ENCODE measurements at places on chromosomes 16 and 17.

GRCh38 chr16:28876973-28877654, 1.2 kb upstream of the ATP2A1 start:
- DNase-seq: no peak

GRCh38 chr17:2580151-2580550, 13.3 kb upstream of the PAFAH1B1 start:
- DNase-seq: no peak

GRCh38 chr17:15510361-15510760, 42.9 kb upstream of the CDRT4 start:
- no peak for DNase-seq

- no peak for DNase-seq
Measured at GRCh38 chr17:27502526-27503324, 46.5 kb downstream of the KSR1 start.

- no peak for DNase-seq
Measured at GRCh38 chr17:13589658-13590057, 12.1 kb downstream of the HS3ST3A1 start.

GRCh38 chr17:9875441-9875840, 29.6 kb downstream of the RCVRN start:
- DNase-seq: no peak

GRCh38 chr17:20302246-20302917, 165.0 kb downstream of the LGALS9B start:
- no peak for DNase-seq

DNA sequence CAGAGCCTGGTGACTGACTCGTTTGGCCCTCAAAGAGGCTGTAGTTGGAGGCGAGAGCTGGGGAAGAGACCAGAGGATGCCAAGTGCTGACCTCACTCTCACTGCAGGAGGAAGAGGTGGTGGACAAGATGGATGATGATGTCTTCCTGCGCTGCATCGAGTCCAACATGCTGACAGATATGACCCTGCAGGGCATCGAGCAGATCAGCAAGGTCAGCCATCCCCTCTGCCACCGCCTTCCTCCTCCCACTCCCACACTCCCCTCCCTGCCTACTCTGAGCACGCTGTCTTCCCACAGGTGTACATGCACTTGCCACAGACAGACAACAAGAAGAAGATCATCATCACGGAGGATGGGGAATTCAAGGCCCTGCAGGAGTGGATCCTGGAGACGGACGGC, 26.9 kb downstream of the POLR2A start:
- no peak for DNase-seq

GRCh38 chr17:38349097-38349730, 2.4 kb upstream of the SOCS7 start:
- DNase-seq: peak; percentile 80

DNA sequence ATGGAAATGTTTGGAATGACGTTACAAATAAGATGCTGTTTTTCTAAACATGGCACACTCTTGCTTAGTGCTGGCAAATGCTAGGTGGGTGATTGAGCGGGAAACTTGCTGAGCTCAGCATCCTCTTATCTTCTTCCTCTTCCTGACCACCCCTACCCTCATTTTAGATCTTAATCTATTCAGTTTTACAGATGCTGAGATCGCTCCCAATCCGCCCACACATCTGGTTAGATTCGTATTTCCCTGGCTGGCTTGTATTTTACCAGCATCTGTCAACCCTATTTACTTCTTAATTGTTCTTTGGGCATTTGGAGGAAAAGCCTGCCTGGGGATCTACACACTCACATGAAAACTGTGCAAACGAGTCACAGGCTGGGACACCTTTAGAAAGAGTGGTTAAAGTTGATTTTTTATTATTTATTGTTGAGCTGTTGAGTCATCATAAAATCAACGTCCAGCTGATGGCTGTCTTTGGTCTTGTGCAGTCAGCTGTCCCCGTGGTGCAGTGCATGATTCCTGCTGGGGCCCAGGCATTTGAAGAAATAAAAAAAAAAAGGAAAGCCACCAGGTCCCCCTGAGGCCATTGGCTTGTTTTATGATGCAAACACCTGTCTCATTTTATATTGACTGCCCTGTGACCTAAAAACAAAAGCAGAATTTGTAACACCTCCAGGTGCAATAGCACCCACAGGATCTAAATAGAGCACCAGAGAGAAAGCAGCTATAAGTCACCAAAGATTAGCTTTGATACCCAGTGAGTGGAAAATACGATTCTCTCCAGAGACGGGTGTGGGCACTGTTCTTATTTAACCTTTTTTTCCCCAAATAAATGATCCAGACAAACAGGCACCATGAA, 258.6 kb downstream of the HS3ST3B1 start:
- no peak for DNase-seq

GRCh38 chr17:28131599-28131998, 89.1 kb downstream of the NLK start:
- DNase-seq: no peak

DNA sequence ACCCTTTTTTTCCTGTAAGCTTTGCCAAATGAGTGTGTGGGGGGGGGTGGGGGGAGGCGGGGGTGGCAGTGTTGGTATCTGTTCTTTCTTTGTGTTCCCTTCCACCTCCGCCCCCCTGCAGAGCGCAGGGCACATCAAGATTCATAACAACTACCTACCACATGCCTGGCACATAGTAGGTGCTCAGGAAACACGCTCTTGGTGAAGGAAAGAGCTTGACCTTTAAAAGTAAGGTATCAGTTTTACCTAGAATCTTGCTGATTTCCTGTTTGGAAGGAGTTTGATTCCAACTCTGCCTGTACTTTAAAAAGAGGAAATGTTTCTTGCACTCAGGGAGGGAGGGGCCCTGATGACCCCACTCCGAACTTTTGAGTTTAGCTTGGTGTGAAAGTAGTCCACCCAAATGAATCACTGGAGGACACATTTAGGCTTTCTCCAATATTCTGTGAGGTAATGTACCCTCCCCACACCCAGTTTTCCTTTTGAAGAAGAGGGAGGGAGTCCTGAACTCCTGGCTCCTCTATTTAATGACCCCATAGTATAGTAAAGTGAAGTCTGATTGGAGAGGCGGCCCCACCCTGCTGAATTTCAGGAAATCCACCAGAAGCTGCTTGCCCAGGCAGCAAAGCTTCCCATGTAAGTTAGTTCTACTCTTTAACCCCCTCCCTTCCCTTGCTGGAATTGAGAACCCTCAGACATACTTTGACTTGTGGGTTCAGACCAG, 560 bp upstream of the FAM20A start:
- no peak for DNase-seq

GRCh38 chr16:67100569-67101310, 9.0 kb upstream of the PHAF1 start:
- DNase-seq: no peak

GRCh38 chr16:16137110-16137509, 86.2 kb downstream of the ABCC6 start:
- no peak for DNase-seq

DNA sequence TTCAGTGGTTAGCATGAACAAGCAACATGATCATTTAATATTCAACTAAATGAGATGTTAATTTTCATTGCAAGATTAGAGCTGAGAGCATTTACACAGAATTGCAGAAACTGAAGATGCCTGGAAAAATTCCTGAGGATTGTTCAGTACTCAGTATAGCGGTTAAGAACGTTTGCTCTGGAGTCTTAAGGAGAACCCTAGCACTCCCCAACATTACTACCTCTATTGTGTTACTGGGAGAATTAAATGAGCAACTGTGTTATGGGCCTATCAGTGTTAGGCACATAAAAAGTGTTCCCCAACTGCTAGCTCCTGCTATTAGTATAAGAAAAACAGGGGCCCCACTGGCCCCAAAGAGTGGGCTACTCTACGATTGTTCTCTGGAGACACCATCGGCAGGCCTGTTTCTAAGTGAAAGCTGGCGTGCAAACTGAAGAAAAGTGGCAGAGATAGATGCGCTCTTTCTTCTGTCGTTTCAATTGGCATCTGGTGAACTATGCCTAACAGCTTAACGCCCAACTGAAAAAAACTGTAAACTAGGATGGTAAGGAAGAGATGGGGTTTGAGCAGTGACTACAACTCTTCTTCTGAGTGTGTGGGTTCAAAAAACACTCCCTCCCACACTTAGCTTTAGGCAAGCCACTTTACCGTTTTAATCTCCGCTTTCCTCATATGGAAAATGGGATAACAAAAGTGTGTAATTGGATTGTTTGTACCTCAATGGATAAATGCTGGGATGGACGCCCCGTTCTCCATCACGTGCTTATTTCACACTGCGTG, 1.3 kb downstream of the CDR2 start:
- no peak for DNase-seq

DNA sequence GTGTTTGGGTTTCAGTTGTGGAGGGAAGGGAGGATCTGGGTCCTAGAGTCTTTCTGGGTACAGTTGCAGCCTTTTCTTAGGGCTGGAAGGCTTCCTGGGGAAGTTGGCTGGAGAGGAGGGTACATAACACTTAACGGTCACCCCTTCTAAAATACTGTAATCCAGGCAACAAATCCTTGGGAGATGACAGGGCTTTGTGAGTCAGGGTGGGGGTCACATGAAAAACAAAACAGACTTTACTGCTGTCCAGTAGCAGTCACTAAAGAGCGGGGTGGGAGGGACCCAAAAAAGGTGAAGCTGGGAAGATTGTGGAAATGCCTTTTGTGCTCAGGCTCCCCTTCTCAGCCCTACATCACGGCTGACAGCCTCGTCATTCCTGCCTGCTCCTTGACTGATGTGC, 6.3 kb downstream of the SAP30BP start:
- no peak for DNase-seq

GRCh38 chr17:76038050-76038449, 10.9 kb upstream of the EVPL start:
- no peak for DNase-seq

DNA sequence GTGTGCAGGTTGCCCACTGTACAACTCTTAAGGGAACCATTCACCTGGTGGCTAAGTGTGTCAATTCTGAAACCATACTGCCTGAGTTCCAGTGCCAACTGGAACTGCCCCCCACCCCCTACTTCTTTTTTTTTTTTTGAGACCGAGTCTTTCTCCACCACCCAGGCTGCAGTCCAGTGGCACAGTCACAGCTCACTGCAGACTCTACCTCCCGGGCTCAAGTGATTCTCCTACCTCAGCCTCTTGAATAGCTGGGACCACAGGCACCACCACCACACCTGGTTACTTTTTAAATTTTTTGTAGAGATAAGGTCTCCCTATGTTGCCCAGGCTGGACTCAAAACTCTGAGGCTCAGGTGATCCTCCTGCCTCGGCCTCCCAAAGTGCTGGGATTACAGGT, 40.4 kb upstream of the DHX8 start:
- DNase-seq: no peak

DNA sequence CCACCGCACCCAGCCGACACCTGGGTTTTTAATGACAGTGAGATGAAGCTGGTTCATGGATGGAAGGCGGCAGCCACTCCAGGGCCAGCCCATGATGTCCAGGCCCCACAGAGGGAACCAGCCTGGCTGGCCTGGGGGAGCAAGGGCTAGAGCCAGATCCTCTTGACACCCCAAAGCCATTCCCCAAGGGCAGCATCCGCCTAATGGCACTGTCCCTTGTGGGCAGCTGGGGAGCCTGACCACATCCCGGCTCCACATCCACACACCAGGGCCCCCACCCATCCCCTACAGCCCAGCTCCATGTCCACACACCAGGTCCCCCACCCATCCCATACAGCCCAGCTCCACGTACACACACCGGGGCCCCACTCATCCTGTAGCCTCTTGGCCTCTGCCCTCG, 53.3 kb upstream of the ACSF3 start:
- DNase-seq: no peak

DNA sequence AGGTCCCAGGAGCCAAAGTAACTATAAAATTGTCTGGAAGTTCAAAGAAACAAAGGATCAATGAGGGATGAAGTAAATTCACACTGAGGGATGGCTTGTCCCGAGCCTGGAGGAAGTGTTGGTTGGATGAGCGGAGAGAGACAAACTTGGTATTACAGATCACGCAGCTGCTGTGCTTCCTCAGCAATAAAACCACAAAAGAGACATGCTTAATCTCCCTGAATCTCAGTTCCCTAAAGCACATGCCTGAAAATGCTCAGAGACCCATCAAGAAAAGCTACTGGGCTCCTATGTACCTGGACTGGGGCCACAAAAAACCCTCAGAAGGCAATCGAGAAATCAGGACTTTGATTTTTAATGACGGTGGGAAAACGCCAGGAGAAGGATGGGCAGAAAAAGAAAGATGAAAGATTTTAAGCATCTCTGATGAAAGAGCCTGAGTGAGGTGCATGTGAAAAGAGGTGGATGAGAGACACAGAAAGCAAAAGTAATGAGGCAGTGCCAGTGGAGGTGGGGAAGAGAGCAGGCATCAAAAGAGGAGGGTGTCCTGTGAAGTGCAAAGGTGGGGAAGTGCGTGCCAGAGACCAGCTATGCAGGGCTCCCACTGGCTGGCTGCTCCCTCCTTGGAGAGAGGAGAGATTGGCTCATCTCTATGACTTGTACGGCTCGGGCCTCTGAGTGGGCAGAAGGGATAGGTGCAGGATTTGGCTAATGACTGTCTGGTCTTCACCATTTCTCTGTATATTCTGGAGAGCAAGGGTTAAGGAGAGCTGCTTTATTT, 143.7 kb downstream of the ABCC12 start:
- no peak for DNase-seq

- DNase-seq: no peak
Measured at GRCh38 chr16:57252148-57252721, 7.2 kb downstream of the ARL2BP start.

- no peak for DNase-seq
Measured at GRCh38 chr16:27198451-27199234, 4.7 kb upstream of the KDM8 start.

GRCh38 chr17:4342535-4342934, 23.9 kb downstream of the UBE2G1 start:
- no peak for DNase-seq

GRCh38 chr17:72614871-72615626, 477.4 kb downstream of the SLC39A11 start:
- no peak for DNase-seq

DNA sequence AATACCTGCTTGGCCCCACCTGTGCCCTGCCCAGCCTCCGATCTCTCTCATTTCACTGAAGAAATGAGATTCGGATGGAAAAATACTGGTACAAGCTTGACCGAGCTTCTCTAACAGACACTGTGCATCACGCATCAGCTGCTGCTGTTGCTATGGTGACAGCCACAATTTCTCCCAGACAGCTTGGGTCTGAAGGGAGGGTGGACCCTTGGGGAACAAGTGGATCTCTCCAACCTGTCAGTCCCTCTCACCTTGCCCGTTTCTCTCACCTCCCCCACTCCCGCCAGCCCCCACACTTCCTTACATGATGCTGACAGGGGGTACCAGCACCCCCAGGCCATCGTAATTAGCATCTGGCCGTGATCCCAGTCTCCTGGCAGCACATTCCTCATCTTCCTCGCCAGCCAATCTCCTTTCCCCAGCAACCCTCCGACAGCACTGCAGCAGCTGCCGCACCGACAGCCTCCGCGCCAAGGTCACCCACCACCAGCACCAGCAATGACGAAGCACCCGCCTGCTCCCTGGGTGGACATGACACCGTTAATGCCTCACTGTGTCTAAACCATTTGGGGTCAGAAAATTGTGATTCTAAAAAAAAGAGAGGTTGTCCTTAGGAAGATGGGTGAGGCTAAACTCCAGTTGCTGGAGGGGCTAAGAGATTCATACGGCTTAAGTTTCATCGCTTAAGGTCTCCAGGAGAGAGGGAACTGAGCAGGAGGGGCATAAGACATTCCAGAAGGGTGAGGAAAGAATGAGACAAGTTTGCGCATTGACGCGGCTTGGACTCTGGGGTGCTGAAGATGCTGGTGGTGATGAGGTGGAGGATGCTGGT, 58.6 kb upstream of the TNRC6A start:
- DNase-seq: peak; percentile 40

All from activated naive CD8-positive, alpha-beta T cell treated with anti-CD3 and anti-CD28 coated beads for 36 hours (primary cell).